Foreskin melanocyte (primary cell): ENCODE measurements at places on chromosomes 11 and 22.

GRCh38 chr11:613369-613968 is 2.3 kb downstream of the IRF7 start:
- DNase-seq: peak; percentile 25

DNA sequence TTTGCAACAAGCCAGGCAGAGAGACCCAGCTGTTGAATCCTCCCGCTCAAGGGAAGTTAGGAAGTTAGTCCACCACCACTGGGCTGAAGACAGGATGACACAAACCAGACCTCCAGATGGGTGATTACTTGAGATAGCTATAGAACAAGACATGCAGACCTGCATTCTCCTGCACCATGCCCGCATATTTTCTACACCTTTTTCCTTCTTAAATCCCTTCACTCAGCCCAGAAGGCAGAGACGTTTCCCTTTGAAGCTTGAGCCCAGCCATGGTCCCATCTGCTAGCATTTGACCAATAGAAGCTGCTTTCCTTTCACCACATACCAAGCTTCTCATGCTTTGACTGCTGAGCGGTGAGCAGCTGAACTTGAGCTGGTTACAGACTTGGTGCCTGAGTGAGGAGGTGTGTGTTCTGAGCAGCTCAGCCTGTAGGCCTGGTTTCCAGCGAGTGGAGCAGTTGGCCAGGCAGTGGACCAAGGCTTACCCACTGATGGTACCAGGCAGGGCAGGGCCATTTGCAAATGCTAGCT is 29.2 kb upstream of the CBX6 start:
- no peak for DNase-seq

DNA sequence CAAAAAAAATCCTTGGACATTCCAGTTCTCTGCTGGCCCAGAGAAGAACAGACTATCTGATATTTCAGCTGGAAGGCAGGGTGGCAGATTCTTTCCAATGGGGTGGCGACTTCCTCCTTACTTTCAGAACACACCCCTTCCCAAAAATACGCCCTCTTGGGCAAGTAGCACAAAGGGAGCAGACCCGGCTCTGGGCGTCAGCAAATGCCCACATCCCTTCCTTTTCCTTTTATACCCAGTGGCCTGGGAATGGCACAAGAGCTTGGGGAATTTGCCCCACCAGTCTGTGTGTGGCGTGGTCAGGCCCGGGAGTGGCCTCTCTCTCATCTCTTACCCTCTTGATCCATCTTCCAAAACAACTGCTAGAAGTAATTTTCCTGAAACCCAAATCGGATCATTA is 33.0 kb upstream of the NUP160 start:
- DNase-seq: no peak

GRCh38 chr11:88183233-88183632 is 8.0 kb upstream of the RAB38 start:
- DNase-seq: no peak

DNA sequence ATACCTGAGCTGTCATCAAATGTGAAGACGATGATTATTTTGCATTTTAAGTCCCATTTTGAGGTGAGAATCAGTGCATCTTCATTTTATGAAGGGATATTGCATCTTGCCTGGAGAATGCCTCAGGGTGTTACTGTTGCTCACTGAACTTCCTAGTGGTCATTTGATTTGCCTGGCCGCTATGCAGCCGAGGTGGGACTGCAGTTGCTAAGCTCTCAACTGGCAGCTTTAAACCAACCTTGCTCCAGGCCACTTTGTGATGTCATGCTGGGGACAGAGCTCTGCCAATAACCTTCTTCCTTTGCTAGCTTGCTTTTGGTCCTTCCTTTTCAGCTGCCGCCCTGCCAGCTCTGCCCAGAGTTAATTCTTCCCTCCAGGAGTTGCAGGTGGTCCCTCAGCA is 409.4 kb upstream of the B3GAT1 start:
- no peak for DNase-seq

DNA sequence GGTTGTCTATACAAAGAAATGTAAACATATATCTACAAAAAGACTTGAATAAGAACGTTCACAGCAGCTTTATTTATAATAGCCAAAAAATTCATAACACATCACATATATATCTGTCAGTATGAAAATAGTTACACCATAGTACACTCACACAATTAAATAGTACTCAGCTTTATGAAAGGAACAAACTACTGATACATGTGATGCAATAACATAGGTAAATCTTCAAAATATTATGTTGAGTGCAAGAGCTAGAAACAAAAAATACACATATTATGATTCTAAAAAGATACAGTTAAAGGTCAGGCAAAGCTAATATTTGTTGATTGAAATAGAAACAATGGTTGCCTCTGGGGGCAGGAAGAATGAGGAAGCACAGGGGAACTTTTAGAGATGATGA is 6.6 kb downstream of the MRGPRX2 start:
- no peak for DNase-seq

DNA sequence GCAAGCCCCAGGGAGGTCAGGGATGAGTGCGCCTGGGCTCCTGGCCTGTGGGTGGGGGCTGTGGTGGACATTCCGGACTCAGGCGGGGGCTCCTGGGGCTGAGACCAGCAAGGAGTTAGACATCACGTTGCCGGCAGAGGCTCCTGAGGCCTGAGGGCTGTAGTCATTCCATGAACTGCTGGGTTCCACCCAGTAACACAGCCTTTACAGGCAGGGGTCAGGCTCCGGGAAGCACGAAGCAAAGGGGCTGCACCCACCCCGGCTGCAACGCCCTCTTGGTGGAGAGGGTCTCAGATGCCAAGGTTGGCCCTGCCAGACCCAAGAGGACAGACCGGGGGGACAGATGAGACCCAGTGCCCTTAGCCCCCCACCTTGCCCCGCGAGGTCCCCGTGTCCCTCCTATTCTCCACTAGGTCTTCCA is 9.0 kb downstream of the TNNT3 start:
- no peak for DNase-seq

DNA sequence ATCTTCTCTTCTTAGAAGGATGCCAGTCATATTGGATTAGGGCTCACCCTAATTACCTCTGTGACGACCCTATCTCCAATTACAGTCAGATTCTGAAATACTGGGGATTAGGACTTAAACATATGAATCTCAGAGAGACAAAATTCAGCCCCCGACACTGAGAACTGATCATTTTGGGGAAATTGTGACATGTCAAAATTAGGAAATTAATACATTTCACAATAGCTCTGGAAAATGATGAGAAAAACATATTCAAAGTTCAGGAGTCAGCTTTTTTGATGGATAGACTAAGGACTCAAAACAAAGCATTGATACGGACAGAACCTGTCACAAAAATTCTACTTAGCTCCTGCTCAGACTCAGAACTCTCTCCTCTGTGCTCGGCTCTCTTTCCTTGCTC is 40.8 kb downstream of the COMMD9 start:
- DNase-seq: no peak

DNA sequence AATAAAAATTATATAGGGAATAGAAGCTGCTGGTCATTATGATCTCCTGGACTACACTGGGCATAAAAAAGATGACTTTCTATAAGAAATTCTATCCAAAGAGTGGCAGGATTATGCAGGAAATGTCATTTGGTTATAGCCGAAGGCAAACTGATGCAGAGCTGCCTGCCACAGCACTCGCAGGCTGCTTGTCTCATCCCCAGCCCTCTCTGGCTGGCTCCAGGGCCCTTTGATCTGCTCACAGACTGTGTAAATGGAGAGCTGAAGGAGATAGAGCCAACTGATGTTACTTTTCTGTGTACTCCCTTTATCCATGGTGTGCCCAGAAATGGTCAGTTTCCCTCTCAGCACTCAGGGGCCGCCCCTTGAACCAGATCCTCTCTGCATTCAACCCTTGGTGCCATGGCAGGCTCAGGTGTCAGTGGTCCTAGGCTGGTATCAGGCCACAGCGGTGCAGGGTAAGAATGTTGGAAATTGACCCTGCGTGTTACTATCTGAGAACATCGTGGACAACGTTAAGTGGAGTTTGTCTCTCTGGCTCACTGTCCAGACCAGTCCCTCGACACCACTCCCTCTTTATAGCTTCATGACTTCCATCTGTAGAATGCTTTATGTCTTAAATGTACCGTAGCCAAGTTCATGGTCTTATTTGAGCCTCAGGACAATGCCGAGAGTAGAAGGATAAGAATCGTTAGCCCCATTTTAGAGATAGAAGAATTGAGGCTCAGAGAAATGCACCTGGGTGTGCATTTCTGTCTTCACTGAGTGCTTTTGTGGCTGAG is 27.8 kb downstream of the TEAD1 start:
- DNase-seq: peak; percentile 45

GRCh38 chr11:132745306-132745705 is 787.0 kb downstream of the OPCML start:
- DNase-seq: no peak

GRCh38 chr11:69518081-69518950 is 36.9 kb downstream of the LINC01488 start:
- DNase-seq: no peak

- DNase-seq: no peak
Measured at GRCh38 chr11:134333312-134333711, 1.5 kb downstream of the GLB1L2 start.

DNA sequence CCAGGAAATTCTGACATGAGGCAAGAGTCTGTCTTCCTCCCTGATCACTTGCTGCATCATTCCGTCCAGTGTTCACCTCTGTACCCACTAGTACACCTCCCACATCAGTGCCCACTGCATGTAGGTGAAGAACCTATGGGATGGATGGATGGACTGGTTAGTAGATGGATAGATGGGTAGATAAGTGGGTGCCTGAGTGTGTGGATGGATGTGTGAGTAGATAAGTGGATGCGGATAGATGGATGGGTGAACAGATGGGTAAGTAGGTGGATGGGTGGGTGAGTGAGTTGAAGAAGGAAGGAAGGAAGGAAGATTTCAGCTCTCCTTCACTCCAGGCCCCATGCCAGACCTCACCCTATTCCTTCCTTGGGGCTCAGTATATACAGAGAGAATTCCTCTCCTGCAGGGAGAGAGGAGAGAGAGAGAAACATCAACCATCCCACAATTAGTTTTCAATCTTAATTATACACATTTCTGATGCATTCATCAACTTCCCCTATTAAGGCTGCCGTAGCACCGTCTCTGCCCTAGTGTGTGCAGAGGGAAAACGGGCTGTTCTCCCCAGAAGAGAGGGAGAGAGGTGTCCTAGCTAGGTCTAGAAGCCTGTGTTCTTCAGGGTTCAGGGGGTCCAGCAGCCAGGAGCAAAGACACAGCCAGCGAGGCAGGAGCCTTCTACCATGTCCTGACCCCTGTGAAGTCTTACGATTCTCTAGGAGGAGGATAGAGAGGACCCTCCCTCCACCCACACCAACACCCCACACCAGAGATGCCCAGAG is 125.3 kb downstream of the BUD13 start:
- DNase-seq: no peak

DNA sequence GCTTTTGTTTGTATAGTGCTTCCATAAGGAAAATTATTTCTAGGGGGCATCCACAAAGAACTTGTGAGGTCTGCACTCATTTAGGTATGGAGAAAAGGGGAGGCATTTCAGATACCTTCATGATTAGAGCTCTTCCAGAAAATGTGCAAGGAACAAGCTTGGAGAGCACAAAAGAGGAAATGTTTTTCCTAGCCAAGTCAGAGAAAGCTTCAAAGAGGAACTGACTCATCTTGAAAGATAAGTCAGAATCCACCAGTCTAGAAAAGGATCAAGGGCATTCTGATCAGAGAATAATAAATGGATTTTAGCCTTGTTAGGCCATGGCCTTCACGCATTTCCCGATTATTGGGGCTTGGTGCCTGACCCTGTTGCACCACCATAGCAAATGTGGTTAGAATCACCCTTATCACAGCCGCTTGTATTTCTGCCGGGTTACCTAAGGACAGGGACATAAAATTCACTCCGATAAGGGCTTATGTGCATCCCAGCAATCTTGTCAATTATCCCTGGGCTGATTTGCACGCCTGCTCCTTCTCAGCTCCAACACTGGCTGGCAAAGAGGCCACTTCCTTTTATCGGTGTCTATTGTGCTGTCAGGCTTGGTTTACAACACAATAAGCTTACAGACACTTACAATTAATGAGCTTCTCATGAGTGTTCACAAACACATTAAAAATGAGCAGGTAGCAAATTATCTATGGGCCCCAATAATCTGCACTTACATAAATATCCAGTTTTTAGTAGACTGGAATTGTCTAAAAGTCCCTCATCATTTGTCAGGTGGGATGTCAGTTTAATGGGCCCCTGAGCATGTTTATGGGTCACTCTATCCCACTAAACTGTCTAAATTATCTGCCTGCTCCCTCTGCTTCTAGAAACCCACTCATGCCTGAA is 613.5 kb downstream of the SOX6 start:
- DNase-seq: peak; percentile 11

- DNase-seq: peak; percentile 99
Measured at GRCh38 chr11:10808553-10809372, at the start of gene EIF4G2. EIF4G2 (minus strand) TSS chr11:10808926.

DNA sequence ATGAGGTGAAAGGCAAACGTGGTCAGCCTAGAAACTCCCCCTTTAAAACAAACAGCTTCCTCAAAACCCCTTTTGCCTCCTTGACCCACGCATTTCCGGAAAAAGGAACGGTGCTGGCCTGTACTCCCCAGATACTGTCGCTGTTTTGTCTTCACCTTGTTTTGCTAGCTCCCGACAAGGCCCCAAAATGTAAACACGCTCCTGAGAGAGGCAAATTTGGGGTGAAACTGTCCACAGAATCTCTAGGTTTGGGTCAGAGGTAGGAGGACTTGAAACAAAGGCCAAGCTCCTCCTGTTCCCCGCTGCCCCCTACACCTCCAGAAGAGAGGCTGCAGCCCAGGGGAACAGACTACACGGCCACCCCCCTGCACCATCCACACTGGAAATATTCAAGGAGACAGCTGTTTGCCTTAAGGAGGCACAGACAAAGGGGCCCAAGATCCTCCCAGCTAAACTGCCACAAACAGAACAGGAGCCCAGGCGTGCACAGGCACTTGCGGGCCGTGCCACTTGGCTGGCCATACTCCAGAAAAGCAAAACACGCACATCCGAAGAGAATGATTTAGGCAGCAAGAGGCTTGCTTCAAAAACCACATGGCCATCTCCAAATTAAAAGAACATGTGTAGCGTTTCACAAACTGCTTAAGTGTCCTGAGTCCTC is 160.5 kb upstream of the GRK3 start:
- no peak for DNase-seq

DNA sequence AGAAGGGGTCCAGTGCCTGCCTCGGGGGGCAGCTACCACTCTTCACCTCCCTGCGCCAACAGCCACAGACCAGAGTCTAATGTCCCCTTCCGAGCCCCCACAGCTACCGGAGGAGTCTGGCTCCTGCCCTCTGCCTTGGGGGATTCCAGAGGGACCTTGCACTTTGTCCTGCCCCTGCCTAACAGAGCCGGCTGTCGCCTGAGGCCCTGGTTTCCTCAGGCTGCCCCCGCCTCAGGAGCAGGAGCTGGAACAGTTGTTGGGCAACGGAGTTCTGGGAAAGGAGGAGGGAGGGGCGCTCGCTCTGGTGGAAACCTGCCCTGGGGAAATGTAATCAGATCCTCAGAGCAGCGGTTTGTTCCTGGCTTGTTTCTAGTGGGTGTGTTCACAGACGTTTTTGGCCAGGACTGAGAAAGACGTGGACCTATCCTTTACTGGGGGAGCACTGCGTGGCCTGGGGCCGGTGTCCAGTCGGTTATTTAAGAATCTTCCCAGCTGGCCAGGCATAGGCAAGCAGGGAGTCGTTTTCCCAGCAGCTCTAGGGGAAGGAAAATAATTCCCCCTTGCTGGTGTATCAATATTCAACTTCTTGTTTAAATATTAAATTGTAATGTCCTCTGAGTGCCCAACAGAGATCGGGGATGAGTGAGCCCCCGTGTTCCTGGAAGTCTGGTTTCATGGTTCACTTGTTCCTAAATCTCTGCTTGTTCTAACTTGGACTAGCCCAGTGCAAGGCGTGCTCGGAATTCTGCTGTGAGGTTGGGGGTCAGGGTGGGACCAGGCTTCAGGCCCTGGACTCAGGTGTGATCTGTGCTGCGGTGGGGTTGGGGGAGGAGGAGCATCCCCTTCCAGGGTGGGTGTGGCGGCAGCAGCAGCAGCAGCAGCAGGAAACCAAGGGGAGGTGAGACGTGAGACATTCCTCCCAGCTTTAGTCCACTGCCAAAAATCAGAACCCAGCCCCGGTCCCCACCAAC is 32.1 kb downstream of the A4GALT start:
- peak; percentile 42 for DNase-seq
